Thymus (tissue), 14 donors: ENCODE measurements at places on chromosomes 7 and 10. TPM values are rescaled to one million over a fixed set of nuclear protein-coding genes. Genes with fewer than 3 reads are reported as not detected.

The MEOX2 gene
- 3.4 TPM for polyA plus RNA-seq

The NKX2-3 gene
- polyA plus RNA-seq, result 0.09 TPM

The TCAF2 gene
- polyA plus RNA-seq, result 3.3 TPM

The NPY gene
- polyA plus RNA-seq, result 2.4 TPM

The MACROH2A2 gene
- polyA plus RNA-seq, result 12.9 TPM

The INHBA gene
- 0.64 TPM for polyA plus RNA-seq

The ARHGAP22 gene
- polyA plus RNA-seq, result 5.5 TPM

GRCh38 chr7:133203490-133203889 is 49.4 kb upstream of the EXOC4 start:
- H3K27me3 ChIP-seq, result no peaks in the 10 kb centered on the region
- no peaks in the 10 kb centered on the region for H3K36me3 ChIP-seq
- H3K4me3 ChIP-seq, result no peak overlapping the region

GRCh38 chr7:148611692-148612091 is 21.1 kb downstream of the C7orf33 start:
- no peaks in the 10 kb centered on the region for H3K4me1 ChIP-seq
- no peak overlapping the region for H3K4me3 ChIP-seq
- no peak overlapping the region for H3K27ac ChIP-seq
- DNase-seq, result no peak
- H3K36me3 ChIP-seq, result no peaks in the 10 kb centered on the region

DNA sequence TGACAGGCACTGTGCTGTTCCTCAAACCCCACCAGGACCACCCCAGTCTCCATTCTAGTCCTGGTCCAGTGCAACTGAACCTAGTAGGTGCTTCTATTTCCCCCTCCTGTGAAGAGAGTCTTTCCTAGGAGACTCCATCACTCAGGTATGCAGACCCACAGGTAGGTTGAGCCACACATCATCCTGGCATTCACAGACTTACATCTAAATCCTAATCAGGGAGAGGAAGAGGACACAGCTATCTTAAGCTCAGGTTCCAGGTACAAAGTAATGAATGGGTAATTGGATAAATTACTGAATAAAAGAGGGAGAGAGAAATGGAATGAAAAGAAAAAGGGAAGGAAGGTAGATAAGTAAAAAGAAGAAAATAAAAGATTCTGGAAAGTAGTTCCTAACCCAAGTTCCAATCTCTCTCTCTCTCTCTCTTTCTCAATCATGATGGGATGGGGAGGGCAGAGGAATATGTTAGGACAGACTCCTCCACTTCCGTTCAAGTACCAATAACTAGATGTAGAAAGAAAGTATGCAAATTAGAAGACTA is 139.8 kb upstream of the NAMPT start:
- H3K4me1 ChIP-seq, result no peaks in the 10 kb centered on the region
- H3K27me3 ChIP-seq, result no peaks in the 10 kb centered on the region
- DNase-seq, result no peak
- no peak overlapping the region for H3K4me3 ChIP-seq
- no peaks in the 10 kb centered on the region for H3K36me3 ChIP-seq

GRCh38 chr10:49393301-49393700 is 2.6 kb downstream of the DRGX start:
- H3K27me3 ChIP-seq, result peaks cover 58% of the 10 kb centered on the region
- no peaks in the 10 kb centered on the region for H3K36me3 ChIP-seq
- no peaks in the 10 kb centered on the region for H3K4me1 ChIP-seq
- H3K4me3 ChIP-seq, result no peak overlapping the region
- no peak for DNase-seq
- no peak overlapping the region for H3K27ac ChIP-seq

DNA sequence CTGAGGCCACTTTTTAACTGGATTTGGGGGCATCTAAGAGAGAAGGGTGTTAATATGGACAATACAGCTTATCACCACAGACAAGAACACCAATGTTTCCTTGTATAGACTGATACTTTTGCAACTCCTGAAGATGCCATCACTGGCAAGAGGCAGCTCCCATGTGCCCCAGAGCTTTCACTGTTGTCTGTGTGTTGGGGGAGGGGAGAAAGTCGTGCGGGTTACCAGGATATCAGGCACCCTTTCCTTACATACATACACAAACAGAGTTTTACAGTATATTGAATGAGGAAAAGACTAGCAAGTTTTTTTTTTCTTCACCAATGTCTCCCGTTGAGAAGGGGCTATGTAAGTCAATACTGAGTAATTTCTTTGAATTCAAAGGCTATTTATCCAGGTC is 4.1 kb upstream of the DLX6 start:
- H3K36me3 ChIP-seq, result no peaks in the 10 kb centered on the region
- H3K27ac ChIP-seq, result no peak overlapping the region
- H3K4me1 ChIP-seq, result peaks cover 5% of the 10 kb centered on the region
- H3K27me3 ChIP-seq, result peaks cover 100% of the 10 kb centered on the region

- H3K4me1 ChIP-seq, result no peaks in the 10 kb centered on the region
- no peak overlapping the region for H3K27ac ChIP-seq
- no peak overlapping the region for H3K4me3 ChIP-seq
- peaks cover 10% of the 10 kb centered on the region for H3K36me3 ChIP-seq
These were observed 110.4 kb downstream of the RNF216 start for GRCh38 chr7:5671046-5671445.

- H3K27ac ChIP-seq, result no peak overlapping the region
- no peak for DNase-seq
- H3K4me1 ChIP-seq, result no peaks in the 10 kb centered on the region
- H3K36me3 ChIP-seq, result no peaks in the 10 kb centered on the region
- no peaks in the 10 kb centered on the region for H3K27me3 ChIP-seq
- H3K4me3 ChIP-seq, result no peak overlapping the region
These were observed 58.5 kb downstream of the CADPS2 start for GRCh38 chr7:122827763-122828162.

DNA sequence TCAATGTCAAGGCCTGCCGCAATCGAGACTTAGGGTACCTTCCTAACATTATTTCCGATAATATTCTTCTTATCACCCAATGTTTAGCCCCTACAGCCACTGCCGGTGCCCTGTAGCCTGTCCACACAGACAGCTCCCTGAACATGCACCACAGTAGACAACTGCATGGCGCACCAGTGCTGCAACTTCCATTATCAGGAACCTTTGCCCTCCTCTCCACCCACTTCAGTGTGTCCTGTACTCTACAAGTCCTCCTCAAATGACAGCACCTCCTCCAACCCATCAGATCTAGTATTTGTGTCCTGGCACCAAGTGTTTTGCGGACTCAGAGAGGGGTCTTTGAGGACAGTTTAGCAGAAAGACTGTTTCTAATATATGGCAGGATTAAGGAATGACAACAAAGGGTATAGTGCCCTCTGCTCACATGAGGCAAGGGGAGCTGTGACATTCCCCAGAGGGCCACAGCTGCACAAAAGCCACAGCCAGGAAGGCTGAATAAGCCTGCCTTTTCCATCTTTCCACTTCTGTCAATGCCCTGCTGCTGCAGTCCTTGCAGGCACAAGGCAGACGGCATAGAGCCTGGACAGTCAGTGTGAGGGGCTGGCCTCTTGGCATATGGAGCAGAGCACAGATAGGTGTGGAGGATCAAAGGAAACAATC is 335.4 kb downstream of the PARD3 start:
- no peaks in the 10 kb centered on the region for H3K27me3 ChIP-seq
- no peaks in the 10 kb centered on the region for H3K4me1 ChIP-seq
- no peaks in the 10 kb centered on the region for H3K36me3 ChIP-seq
- H3K4me3 ChIP-seq, result no peak overlapping the region
- DNase-seq, result no peak

DNA sequence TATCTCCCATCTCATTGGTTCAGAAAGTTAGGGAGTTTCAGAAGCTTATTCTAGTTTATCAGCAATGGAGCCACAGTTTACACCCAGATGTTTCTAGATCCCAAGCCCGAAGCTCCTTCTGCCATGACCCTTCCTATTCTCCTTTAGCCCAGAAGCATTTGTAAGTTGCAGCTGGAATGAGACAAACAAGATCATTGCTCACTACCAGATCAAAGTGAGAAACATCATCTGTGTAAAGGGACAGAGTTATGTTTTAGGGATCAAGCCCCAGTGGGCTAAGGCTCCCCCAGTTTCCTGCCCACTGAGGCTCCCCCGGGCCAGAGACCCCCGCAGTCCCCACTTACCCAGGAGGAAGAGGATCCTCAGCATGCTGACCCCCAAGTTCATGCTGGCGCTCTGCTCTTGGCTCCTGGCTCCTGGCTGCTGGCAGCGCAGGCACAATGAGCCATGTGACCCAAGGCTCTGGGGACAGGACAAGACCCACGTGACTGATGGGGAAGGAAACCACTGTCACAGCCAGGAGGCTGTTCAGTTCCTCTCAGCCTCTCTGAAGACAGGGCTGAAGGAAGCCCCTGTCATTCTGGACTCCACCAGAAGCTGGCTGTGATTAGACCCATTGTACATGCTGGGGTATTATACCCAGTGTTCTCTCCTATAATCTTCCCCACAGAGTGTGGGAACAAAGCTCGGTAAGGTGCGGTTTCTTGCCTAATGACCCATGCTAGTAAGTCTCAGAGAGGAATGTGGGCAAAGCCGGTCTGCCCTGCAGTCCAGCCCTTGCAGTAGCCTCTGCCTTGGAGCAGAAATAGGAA is at the start of gene TMEM273:
TMEM273 (minus strand) TSS at position 442 of the 812 bp plus-strand sequence; CDS start at position 387, 55 bp downstream.
- H3K27ac ChIP-seq, result no peak within 1 kb of the TSS
- H3K36me3 ChIP-seq, result no peaks in the 10 kb centered on the region
- H3K4me1 ChIP-seq, result peaks cover 31% of the 10 kb centered on the region
- DNase-seq, result no peak

- no peak overlapping the region for H3K4me3 ChIP-seq
- no peaks in the 10 kb centered on the region for H3K36me3 ChIP-seq
- no peaks in the 10 kb centered on the region for H3K4me1 ChIP-seq
- no peaks in the 10 kb centered on the region for H3K27me3 ChIP-seq
- no peak overlapping the region for H3K27ac ChIP-seq
These were observed 238.1 kb upstream of the AOAH start for GRCh38 chr7:36962367-36962766.

- H3K27me3 ChIP-seq, result no peaks in the 10 kb centered on the region
- H3K36me3 ChIP-seq, result no peaks in the 10 kb centered on the region
- no peak overlapping the region for H3K27ac ChIP-seq
These were observed 34.4 kb upstream of the SLC29A4 start for GRCh38 chr7:5248201-5248885.

DNA sequence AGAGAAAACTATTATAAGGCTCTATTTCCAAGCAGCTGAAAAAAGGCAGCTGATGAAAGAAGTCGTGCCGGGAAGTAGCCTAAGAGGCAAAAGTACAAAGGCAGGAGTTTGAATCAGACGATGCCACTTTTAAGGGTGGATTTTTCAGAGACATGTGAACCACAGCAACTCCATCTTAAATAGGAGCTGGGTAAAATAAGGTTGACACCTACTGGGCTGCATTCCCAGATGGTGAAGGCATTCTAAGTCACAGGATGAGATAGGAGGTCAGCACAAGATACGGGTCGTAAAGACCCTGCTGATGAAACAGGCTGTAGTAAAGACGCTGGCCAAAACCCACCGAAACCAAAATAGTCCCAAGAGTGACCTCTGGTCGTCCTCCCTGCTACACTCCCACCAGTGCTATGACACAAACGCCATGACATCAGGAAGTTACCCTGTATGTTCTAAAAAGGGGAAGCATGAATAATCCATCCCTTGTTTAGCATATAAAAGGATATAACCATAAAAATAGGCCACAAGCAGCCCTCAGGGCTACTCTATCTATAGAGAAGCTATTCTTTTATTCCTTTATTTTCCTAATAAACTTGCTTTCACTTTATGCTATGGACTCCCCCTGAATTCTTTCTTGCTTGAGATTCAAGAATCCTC is 45.5 kb upstream of the PRSS1 start:
- no peaks in the 10 kb centered on the region for H3K27me3 ChIP-seq
- no peak overlapping the region for H3K27ac ChIP-seq
- DNase-seq, result no peak
- H3K36me3 ChIP-seq, result no peaks in the 10 kb centered on the region
- H3K4me1 ChIP-seq, result no peaks in the 10 kb centered on the region

DNA sequence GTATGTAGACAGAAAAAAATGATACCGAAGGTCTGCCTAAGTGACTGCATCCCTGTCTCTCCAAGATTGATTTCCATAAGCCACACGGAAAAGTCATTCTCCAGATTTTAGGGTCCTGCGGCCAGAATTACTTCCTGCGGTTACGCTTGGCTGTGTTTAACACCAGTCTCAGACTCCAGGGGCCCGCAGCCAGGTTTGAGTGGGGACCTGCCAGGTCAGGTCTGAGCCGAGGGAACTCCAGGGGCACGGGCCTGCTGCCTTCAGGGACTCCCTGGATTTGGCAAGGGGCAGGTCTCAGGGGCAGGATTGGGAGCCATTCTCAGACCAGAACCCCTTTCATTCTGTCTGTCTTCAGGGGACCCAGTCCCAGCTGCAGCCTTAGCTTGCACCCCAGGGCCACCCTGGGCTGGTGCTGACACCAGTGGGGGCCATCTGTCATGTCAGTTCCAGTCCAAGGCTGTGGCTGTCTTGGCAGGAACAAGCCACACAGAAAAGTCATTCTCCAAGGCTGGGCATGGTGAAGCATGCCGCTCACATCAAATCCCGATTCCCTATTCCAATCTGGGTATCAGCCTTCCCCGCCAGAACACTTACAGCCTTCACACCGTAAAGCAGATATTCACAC is 39.0 kb downstream of the TMEM120A start:
- DNase-seq, result no peak
- no peak overlapping the region for H3K27ac ChIP-seq
- no peaks in the 10 kb centered on the region for H3K27me3 ChIP-seq
